ENCODE measurements at places on chromosomes 2 and 18.

DNA sequence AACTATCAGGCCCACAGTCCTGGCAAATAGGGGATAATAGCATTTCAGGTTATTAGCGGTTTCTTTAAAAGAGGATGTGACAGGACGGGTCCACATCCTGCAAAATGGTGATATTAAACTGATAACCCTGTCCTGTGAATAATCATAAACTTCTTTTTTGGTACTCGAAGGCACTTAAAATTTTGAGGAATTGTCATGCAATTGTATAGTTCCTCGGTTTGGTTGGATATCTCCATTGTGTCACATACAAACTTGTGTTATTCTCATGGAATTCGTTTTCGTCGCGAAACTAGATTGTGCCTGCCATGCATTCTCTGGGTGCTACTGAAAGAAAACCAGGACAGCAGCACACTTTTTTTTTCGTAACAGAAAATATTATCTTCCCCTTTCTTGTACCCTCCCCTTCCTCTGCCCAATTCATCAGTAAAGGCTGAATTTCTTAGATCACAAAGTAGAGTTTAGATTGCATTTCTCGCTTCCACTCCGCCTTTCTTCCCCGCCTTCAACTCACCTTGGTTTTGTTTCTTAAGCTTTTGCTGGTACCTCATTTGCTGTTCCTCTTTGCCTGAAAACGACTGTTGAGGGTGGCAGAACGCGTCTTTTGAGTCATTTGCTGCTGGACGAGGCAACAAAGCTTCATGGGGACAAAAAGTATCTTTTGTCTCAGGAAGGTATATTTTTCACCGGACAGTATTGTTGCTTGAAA is 1.3 kb downstream of the CERS6 start:
- no peak for DNase-seq

GRCh38 chr2:37570773-37571586 is 100.5 kb downstream of the CDC42EP3 start:
- no peak for DNase-seq

GRCh38 chr2:30775833-30776232 is 31.4 kb downstream of the CAPN13 start:
- no peak for DNase-seq

DNA sequence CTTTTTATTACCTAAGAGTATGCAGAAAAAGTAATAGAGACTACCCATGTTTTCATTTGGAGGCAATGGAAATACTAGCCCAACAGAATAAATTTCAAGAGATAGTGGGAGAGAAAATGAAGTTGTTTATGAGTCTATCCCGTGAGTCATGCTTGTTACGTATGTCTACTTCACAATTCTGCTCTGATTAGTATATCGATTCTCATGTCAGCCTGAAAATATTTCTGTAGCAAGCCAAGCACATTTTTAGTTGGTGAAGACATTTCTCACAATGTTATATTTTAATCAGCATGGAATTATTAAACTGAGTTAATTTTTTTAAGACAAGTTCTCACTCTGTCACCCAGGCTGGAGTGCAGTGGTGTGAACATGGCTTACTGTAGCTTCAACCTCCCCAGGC is 346.1 kb downstream of the RPRM start:
- DNase-seq = no peak

GRCh38 chr2:223837287-223838061 is at the start of gene AP1S3:
TSS of gene AP1S3 (minus strand) at chr2:223837582. CDS start at chr2:223837450, 132 bp downstream.
- peak; percentile 10 for DNase-seq

GRCh38 chr2:217325816-217326215 is 466.0 kb upstream of the TNP1 start:
- no peak for DNase-seq

DNA sequence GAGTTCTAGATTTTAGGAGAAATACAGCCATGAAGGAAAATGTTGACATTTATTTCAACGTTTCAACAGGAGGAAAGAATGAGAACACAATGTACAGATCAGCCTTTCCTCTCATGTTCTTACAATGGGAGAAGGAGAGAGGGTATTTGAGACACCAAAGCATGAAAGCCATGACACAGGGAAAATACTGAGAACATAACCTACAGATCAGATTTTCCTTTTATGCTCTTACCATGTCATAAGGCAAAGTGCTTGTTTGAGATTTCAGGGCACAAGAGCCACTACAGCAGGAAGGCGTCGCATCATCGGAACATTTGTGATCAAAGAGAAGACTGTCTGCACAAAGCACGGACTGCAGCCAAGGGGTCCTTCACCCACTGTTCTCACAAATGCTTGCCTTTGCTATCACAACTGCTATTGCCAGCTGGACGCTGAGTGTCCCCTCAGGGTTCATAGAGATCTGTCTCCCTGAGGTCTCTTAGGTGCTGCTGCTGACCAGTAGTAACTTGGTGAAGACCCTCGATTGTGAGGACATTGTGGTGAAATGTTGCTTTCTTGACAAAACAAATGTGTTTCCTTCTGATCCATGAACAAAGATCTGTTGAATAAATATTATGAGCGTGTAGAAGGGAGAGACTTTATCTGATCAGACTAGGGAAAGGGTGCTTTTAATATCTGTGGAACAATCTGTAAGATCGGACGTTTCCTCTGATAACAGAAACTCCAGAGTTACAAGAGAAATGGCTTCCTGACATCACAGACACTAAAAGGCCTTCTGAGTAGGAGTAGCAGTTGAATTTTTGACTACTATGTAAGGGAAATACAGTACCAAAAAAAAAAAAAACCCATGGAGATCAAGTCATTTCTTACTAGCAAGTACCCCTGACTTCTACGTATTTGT is 6.4 kb upstream of the IL1RL1 start:
- DNase-seq = no peak

DNA sequence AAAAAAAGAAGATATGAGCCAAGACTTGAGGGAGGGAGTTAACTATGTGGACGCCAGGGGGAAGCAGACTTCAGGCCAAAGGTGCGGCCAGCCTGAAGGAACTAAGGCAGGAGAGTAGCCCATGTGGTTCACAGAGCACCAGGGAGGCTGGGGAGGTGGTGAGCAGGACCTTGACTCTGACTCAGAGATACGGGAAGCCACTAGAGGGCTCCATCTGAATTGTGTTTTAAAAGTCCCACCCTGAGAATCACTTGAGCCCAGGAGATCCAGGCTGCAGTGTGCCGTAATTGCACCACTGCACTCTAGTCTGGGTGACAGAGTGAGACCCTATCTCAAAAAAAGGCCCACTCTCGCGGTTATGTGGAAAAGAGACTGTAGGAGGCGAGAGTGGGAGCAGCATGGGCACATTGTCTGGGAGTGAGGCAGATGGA is 12.3 kb downstream of the CEP192 start:
- no peak for DNase-seq

- no peak for DNase-seq
These were observed 1228.7 kb upstream of the DDX18 start for GRCh38 chr2:116585669-116586327.

DNA sequence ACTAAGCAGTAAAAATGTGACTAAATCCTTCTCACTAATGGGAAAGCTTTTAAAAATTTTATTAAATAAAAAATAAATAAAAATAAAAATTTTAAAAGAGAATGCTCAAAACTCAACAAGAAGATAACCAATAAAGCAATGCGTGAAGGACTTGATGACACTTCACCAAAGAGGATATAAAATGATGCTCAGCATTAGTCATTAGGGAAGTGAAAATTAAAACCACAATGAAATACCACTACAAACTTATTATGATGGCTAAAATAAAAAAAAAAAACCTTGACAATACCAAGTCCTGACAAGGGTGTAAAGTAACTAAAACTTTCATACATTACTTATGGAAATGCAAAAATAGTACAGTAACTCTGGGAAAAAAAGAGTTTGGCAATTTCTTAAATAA is 3.3 kb upstream of the WDR75 start:
- DNase-seq = no peak

GRCh38 chr2:144364944-144365738 is 154.8 kb downstream of the ZEB2 start:
- no peak for DNase-seq

DNA sequence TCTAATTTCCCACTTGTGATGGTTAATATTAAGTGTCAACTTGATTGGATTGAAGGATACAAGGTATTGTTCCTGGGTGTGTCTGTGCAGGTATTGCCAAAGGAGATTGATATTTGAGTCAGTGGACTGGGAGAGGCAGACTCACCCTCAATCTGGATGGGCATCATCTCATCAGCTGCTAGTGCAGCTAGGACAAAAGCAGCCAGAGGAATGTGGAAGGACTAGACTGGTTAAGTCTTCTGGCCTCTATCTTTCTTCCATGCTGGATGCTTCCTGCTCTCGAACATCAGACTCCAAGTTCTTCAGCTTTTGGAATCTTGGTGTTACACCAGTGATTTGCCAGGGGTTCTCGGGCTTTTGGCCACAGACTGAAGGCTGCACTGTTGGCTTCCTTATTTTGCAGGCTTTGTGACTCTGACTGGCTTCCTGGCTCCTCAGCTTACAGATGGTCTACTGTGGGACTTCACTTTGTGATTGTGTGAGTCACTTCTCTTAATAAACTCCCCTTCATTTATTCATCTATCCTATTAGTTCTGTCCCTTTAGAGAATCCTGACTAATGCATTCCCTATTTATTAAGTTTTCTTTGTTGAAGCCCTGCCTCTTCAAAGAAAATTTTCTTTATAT is 1087.5 kb upstream of the NXPH2 start:
- DNase-seq = no peak

GRCh38 chr2:217338306-217338916 is 478.5 kb upstream of the TNP1 start:
- no peak for DNase-seq

DNA sequence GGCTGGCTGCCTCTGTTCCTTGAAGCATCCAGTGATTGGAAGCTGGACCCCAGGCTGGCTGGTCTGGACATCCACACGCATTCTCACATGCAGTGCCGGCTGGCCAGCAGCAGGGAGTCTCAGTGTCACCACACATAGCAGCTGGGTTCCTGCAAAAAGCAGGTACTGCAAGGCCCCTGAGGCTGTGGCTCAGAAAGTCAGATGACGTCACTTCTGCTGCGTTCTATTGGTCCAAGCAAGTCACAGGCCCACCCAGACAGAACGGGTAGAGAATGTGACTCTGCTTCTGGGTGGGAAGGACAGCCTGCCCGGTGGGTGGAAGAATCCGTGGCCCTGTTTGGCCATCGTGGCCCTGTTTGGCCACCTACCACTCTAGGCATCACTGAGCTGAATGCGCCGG is 51.3 kb upstream of the SPP2 start:
- no peak for DNase-seq

DNA sequence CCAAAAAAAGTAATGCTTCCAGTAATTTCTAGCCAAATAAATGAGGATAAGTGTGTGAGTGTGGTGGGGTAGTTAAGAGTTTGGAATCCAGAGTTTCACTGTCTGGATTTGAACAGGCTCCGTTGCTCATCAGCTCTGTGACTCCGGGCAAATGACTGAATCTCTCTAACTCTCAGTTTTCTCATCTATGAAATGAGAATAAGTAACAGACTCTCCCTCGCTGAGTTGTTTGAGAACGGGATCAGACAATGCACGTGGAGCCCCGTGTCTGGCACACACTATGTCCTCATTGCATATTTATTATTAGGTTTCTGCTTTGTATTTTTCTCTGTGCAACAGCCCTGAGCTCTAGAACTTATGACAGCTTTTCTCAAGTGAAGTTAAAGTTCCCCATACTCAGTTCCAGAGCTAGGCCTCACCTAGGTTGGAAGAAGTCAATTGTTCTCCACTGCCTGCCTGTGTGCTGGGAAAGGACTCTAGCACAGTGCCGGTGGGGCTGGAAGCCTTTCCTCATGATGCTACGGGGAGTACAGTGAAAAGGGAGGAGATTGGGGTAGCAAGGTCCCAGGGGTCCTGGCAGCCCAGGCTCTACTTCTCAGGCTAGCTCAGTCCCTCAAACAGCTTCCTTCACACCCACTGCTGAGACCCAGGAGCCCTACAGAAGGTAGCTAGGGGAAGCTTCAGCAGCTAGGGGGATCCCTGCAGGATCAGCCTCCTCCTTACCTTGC is 1.7 kb upstream of the ICOS start:
- DNase-seq = no peak

DNA sequence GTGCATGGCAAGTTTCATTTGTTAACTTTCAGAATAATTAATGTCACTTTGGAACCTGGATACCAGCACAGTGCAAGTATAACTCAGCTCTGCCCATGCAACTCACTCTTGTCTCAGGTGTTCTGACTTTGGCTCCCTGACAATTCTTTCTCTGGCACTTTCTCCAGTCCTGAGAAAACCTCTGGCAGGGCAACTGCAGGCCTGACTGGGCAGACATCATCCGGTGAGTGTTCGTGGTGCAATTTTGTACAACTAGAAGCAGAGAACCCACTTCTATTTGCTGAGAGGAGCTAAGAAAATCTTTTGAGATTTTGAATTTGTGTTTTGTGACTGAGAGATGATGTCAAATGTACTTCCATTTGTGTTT is 143.0 kb downstream of the AQP4 start:
- no peak for DNase-seq

DNA sequence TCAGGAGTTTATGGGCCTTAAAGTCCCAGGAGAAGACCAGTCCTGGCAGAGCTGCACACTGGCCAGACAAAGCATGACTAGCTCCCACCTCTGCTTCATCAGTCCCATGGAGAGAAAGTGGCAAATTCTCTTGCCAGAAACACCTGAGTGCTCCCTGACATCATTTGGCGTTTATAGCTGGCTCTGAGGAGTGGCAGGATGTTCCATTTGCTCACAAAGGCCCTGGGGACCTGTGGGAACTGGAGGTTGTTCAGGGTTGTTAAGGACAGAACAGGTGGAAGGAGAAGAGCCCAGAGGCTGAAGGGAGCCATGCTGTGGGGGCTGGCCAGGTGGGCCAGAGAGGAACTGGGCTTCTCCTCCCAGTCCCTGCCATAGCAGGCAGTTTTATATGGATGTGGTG is 56.1 kb downstream of the RPL37A start:
- DNase-seq = no peak

DNA sequence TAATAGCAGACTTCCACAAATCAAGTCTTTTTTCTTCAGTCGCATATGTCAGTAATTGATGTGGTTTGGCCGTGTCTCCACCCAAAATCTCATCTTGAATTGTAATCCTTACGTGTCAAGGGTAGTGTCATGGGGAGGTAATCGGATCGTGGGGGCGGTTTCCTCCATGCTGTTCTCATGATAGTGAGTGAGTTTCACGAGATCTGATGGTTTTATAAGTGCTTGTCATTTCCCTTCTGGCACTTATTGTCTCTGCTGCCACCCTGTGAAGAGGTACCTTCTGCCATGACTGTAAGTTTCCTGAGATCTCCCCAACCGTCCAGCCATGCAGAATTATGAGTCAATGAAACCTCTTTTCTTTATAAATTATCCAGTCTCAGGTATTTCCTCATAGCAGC is 478.8 kb downstream of the PTPRM start:
- DNase-seq = no peak

DNA sequence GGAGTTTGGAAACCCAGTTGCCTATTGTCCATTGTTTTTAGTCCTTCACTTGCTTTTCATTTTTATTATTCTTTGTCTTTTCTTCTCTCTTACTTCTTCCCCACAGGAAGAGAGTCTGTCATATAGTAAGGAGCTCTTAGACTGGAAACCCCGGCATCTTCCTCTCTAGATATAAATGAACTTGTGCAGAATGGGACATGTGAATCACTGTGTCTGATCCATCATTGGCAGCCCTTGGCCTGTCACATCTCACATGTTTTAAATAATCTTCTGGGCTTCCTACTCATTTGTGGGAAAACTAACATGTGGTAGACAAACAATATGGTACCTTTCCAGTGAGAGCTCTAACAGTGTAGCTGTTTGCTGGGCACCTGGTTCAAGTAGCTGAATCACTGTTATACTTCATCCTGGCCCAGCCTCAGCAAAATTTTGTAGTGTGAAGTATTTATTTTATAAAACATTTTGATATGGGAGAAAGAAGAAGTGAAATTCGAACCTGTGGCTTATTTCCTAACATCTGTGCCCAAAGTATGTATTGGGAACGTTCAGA is 112.8 kb downstream of the PHLPP1 start:
- no peak for DNase-seq
